ENCODE measurements at places on chromosomes 3 and 15. TPM values are rescaled to one million over a fixed set of nuclear protein-coding genes. Genes with fewer than 3 reads are reported as not detected.

DNA sequence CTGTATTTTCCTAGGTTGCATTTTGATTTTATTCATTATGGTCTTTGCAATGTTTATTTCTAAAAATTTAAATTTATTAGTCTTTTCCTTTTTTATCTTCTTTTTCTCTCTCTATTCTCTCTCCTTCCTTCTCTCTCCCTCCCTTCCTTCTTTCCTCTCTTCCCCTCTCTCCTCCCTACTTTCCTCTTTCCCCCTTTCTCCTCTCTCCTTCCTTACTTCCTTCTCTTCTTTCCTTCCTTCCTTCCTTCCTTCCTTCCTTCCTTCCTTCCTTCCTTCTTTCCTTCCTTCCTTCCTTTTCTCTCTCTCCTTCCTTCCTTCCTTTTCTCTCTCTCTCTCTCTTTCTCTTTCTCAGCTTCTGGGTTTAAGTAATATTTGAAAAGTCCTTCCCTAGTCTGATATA lies 72.8 kb upstream of the RASGRF1 start:
- no peak overlapping the region for H3K27ac ChIP-seq
- no peak for DNase-seq
- H3K36me3 ChIP-seq, result no peaks in the 10 kb centered on the region

- no peaks in the 10 kb centered on the region for H3K36me3 ChIP-seq
- H3K4me1 ChIP-seq, result no peaks in the 10 kb centered on the region
- H3K27ac ChIP-seq, result no peak overlapping the region
Observed at GRCh38 chr15:41506796-41507341, 6.8 kb downstream of the LTK start.

The CHRNA3 gene
- total RNA-seq, result 1.1 TPM

The KCNH8 gene
- total RNA-seq, result 3.7 TPM

The CDHR4 gene
- total RNA-seq, result not detected

The FGF12 gene
- total RNA-seq, result 5.1 TPM

GRCh38 chr15:85691350-85692240 lies 103.1 kb downstream of the KLHL25 start:
- peaks cover 2% of the 10 kb centered on the region for H3K36me3 ChIP-seq
- no peak overlapping the region for H3K27ac ChIP-seq
- no peak overlapping the region for H3K4me3 ChIP-seq
- H3K4me1 ChIP-seq, result no peaks in the 10 kb centered on the region

DNA sequence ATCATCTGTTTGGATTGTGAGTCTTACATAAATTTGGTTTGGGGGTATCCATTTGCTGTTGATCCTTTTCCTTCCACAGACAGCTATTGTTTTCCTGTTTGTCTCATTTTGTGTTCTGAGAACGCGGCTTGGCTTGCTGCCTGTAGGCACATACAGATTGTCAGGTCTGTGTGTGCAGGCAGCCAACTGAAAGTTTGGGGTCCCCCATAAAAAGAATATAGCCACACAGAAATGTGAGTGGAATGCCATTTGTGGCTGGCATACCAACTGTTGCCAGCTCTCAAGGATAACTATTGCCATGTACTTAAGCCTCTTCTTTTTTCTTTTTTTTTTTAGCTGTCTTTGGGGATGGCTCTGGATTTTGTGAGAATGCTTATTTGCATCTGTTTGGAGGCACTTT lies 1308.0 kb downstream of the ROBO1 start:
- H3K4me1 ChIP-seq, result peaks cover 3% of the 10 kb centered on the region
- peaks cover 27% of the 10 kb centered on the region for H3K36me3 ChIP-seq

The OTOL1 gene
- not detected for total RNA-seq
